Stimulated activated CD8-positive, alpha-beta memory T cell treated with anti-CD3 and anti-CD28 coated beads, Interleukin-7, amount 100 ng/mL, for 4 hours (primary cell): ENCODE measurements at places on chromosomes 2 and 18.

GRCh38 chr2:233418761-233419546, 64.7 kb downstream of the DGKD start:
- DNase-seq: peak; percentile 15

DNA sequence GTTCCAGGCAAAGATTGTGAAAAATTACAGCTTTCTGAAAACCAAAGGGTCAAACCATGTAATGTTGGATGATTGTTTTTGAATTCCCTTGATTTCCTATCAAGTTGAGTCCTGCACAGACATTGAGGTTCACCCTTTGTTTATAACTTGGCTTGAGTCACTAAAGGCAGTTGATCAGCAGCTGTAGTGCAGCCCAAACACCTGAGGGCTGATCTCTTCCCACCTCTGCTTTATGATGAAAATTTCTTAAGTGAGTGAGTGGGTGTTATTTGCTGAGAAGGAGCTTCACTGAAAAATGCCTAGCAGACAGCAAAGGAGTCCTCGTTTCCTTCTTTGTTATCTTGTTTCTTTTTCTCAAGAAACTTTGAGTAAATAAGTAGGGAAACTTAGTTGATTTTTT, 31.9 kb upstream of the BMPR2 start:
- no peak for DNase-seq

DNA sequence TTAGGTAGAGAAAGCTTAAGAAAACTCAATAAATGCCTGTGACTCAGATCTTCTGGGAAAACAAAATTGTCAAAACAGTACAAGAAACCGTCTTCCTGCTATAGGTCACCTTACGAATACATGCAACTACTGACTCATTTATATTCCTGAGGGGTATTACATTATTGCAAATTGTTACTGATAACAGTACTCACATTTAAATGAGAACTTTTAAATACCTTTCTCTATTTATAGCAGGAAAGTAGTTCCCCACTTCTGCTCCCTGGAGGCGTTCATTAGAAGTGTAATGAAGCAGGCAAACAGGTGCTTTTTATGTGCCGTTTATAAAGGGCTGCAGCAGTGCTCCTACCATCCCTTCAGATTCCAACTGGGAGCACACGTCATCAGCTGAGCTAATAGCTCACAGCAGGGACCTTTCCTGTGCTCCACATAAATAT, 65.1 kb upstream of the RPRM start:
- no peak for DNase-seq

DNA sequence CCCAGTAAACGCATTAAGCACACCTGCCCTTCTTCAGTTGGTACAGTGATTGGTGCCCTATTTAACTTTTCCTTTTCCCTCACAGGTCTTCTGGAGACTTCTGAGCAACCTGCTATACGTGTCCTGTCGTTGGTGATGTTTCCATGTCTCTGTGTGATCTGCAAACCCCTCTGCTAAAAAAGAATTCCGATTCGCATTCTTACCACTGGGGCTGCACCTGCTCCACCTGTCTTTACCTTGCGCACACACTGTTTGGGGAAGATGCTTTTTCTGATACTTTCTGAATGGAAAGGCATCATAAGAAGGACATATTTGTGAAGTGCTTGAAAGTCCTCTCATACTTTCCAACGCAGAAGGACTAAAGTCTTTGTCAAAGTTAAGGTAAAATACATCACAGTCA, 323.9 kb upstream of the SOX11 start:
- no peak for DNase-seq

DNA sequence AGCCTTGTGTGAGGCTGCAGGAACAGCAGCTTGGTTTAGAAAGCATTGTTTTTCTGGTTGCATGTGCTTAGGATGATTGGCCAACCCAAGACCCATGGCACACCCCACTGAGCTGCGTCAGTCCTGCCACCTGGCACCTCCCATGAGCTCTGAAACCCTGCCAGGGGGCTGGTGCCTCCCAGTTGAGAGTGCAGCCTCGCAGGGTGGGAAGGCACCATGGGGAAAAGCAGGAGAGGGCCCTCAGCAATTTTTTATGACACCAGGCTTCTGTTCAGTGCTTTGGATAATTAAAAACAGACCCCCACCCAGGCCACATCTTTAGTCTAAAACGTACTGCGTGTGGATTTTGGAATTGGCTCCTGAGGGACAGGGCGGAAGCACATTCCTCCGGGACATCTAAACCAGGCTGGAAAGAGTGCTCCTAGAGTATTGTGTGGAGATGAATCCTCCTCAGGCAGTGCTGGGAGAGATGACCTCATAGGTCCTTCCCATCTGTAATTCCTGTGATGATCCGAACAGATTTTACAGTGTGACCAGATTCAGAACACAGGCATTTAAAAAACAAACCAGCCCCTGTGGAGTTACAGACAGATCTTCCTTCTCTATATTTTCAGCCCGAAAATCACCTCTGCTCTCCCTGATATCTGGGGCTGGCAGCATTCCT, 438.3 kb downstream of the ZNF521 start:
- DNase-seq: no peak

DNA sequence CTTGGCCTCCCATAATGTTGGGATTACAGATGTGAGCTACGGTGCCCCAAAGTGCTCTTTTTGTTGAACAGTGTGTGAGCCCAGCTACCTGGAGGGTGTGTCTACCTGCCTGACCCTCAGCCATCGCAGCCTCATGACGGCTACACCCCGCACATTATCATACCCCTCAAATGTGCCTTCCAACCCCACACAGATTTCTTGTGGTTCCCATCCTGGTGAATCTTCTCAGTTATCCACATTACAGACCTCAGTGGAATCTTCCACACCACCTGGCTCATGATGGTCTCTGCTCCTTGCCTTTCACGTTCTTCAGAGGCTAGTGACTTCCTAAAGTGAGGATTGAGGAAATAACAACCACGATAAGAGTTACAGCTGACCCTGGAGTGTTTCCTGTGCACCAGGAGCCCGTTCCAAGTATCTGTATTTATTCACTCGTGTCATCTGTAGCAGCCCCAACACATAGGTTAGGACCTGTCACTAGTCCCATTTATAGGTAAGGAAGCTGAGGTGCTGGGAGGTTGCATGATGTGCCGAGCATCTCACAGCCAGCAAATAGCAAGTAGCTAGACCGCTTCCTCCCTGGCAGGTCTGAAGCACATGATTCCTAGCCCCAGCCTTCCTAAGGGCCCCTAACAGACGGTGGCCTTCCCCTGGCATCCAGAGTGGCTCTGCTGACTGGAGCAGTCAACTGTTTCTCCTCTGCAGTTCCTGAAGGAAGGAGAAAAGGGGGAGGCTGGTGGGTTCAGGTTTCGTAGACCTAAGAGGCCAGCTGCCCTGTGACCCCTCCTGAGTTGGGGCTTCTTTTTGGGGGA, 47.3 kb downstream of the TCF7L1 start:
- no peak for DNase-seq

DNA sequence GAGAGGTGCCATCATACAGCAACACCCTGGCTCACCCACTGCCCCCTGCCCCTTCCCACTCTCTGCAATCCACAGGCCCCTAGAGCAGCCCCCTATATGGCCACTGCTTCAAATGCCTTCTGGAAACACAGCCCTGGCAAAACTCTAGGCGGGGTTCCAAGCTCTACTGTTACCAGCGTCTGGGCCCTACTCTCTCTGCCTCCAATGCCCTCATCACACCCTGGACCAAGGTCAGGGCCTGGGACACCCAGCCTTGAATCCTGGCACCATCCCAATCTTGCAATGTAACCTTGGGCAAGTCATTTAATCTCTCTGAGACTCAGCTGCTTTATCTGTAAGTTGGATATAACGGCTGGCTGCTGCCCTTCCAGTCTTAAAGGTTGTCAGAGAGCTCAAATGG, 39.2 kb upstream of the LOXHD1 start:
- no peak for DNase-seq

- no peak for DNase-seq
These were observed 18.6 kb downstream of the NRXN1 start for GRCh38 chr2:51013079-51013932.

GRCh38 chr2:46420945-46421344, 58.4 kb upstream of the TMEM247 start:
- no peak for DNase-seq
